ENCODE measurements at places on chromosomes 6 and 20.

- DNase-seq, result no peak
Measured at GRCh38 chr6:114085211-114085610, 114.3 kb upstream of the HDAC2 start.

DNA sequence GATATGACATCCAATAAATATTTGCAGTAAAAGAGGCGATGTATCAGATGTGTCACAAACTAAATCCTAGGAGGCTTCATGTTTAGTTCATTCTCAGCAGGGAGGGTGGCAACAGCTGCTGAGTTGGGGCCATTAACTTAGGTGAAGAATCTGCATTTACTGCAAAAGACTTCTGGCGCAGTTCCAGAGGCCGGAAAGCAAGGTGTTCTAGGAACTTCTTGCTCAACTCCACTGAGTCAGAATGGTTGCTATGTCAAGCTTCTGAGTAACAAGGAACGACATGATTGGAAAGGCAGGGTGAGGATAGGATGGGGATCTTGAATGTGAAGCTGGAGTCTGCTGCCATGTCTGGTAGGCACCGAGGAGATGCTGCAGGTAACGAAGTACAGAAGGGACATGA is 11.7 kb downstream of the ADNP start:
- DNase-seq, result no peak

- no peak for DNase-seq
Measured at GRCh38 chr6:105628156-105628860, 225.4 kb upstream of the PREP start.

- DNase-seq, result no peak
Measured at GRCh38 chr6:16665182-16665581, 96.1 kb downstream of the ATXN1 start.

DNA sequence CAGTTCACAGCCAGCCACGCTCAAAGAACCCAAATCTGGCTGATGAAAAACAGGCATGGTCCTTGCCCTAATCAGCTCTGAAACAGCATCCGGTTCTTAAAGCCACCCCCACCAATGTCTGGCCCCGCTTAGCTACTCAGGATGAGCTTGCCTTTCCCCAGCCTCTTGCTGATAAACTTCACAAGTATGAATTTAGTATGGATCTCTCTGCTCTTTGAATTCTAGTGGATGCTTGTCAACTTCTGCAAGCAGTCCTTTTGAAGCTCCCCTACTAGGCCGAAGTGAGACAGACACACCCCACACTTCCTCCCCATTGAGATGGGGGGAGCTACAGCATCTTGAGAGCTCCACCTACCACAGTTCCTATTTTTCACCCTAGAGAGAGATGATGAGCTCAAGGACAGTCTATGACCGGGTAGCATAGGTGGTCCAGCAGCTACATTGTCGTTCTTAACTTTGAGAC is 36.7 kb downstream of the EBF4 start:
- DNase-seq, result no peak

- no peak for DNase-seq
Measured at GRCh38 chr6:130116273-130116672, 97.9 kb downstream of the L3MBTL3 start.

DNA sequence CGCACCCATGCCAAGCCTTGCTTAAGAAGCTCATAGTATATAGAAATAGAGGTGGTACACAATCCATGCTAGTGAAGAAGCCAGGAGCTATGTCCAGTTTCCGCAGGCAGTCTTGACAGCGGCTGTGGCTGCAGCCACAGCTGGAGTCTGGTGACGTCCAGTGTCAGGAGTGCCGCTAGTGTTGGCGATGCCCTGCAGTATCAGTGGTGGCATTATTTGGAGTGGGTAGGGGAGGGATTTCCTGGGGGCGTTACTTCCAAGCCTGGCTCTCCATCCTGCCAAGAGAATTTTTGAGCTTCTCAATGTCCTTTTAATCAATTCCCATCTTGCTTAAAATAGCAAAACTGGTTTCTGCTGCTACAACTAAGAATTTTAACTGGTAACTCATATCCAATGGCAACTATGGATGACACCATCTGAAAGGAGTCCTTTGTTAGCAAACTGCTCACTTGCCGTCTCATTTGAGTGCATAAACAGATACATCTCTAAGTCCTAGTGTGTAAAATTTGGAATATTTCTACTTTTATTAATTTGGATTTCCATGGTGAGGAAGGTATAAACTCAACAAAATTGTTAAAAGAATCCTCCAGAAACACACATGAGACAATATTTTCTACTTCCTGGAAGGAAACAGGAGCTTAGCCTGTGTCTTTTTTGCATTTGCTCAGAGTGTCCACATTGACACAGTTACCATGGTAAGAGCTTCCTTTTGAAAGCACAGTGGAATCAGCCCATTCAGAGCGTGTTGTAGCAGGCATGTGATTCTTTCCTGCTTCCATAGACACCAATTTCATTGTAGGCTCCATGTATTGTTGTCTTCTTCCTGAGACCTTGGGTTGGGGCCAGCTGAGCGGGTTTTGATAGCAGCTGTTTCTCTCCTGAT is 44.6 kb upstream of the PXDC1 start:
- DNase-seq, result no peak

- DNase-seq, result peak; percentile 49
Measured at GRCh38 chr6:70166088-70166958, 136.6 kb downstream of the COL9A1 start.

DNA sequence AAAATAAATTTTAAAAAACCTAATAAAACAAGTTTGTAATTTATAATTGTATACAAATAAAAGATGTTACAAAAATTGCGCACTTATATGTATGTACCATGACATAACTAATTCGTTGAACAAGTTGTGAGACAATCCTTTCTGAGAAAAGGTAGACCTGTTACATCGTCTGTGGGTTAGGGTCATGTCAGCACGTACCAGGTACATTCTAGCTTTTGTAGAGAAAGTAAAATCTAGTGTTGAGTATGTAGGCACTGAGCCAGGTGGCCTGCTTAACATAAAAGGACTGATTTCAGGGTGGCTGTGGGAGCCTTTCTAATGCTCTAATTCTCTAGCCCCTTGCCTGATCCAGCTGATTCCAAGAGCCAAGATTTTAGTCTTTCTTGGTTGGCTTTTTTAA is 10.4 kb downstream of the RPL7L1 start:
- no peak for DNase-seq

- peak; percentile 83 for DNase-seq
Measured at GRCh38 chr6:111552241-111552744, 53.4 kb downstream of the TRAF3IP2 start.

DNA sequence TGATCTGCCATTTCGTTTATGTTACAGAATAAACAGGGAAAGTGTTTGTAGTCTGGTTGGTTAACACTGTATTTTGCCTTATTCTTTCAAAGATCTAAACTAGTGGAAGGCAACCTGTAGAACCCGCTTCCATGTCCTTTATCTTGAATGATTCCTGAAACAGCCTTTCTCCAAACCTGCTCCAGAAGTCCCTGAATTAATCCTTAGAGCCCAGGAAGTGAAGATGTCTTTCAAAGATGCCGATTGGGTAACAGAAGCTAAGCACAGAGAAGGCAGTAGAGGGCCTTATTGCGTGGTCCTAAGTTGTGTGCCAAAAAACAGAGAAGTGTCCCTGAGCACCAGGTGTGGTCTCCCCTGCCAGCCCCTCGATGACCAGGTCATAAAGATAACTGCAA is 19.2 kb upstream of the ZSCAN16 start:
- no peak for DNase-seq

- DNase-seq, result peak; percentile 33
Measured at GRCh38 chr6:149922642-149923326, at the start of gene RAET1G. TSS of gene RAET1G (minus strand) at chr6:149923121. CDS start at chr6:149923010, 111 bp downstream.

- DNase-seq, result no peak
Measured at GRCh38 chr6:36665180-36665579, 13.3 kb upstream of the CDKN1A start.

DNA sequence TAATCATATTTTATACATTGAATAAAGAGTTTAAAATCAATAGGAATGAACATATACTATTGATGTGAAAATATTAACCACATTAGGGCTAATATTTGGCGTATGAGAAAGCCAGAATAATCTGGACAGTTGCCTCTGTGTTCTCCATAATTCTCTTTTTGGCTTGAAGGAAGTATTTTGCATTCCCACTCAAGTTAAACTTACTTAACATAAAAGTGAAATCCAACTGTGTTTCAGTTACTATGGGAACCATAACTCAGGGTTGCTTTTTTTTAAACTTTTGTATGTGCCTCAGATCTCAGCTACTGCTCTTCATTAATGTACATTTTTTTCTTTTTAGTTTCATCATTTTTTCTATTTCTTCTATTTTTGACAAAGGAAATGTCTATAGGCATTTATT is 479.8 kb downstream of the NKAIN2 start:
- DNase-seq, result no peak

GRCh38 chr6:32589596-32590449 is at the start of gene HLA-DRB1:
TSS of gene HLA-DRB1 (minus strand) at chr6:32589848. CDS start at chr6:32589742, 106 bp downstream.
- no peak for DNase-seq

DNA sequence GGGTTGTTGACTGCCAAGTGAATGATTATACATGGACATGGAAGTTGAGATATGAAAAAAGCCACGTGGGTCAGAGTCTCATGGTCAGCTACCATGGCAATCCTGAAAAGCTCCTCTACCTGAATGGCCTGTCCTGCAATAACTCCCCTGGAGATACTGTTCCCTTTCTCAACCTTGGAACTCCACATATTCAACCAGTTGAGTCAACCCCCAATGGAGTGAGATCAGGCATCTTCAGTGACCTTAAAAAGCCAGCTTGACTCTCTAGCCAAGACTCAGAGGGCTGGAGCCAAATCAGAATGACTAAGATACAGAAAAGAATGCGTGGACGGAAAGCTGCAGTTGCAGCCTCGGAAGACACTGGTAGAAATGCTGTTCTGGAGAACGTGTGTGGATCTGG is 341.3 kb downstream of the FOXA2 start:
- DNase-seq, result no peak

GRCh38 chr6:31547727-31548543 is 527 bp downstream of the NFKBIL1 start:
- DNase-seq, result no peak

GRCh38 chr6:45851034-45851400 is 164.6 kb downstream of the CLIC5 start:
- no peak for DNase-seq

DNA sequence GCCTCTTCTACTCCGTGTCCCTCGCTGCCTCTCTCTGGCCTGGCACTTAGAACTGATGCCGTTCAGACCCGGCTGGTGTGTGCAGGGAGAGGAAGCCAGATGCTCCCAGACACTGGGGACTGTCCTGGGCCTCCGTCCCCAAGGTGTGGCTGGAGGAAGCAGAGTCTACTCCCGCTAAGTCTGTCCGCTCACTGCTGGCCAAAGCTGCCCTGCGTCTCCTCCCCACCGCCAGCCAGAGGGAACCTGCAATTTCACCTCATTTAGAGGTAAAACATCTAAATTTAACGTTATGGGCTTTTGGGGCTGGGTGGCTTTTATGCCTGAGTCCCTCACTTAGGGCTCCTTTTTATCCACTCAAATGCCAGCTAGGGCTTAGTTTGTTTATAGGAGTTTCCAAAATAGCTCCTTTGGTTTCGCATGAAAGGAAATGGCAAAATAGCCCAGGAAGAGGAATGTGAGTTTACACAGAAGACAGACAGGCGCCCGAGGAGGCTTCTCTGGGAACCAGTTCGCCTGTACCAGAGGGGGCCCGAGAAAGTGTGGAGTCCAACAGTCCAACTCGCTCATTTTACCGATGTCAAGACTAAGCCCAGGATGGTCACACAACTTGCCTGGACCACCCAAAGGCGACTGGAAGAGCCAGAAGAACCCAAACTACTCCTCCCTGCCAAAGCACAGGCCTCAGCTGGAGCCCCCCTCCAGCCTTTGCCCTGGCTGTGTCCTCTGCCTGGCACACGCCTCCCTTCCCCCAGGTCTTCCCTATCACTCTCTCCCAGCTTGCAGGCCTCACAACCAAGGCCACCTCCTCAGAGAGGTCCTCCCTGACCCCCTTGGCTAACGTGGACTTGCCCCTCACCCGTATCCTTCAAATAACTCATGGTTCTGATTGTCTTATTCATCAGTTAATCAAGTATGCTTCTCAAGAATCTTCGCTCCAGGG is 54.5 kb downstream of the RIPOR3 start:
- no peak for DNase-seq

GRCh38 chr6:75296811-75297779 is 12.5 kb upstream of the TMEM30A start:
- DNase-seq, result peak; percentile 51

GRCh38 chr6:14128012-14128411 is 10.4 kb downstream of the CD83 start:
- DNase-seq, result no peak

DNA sequence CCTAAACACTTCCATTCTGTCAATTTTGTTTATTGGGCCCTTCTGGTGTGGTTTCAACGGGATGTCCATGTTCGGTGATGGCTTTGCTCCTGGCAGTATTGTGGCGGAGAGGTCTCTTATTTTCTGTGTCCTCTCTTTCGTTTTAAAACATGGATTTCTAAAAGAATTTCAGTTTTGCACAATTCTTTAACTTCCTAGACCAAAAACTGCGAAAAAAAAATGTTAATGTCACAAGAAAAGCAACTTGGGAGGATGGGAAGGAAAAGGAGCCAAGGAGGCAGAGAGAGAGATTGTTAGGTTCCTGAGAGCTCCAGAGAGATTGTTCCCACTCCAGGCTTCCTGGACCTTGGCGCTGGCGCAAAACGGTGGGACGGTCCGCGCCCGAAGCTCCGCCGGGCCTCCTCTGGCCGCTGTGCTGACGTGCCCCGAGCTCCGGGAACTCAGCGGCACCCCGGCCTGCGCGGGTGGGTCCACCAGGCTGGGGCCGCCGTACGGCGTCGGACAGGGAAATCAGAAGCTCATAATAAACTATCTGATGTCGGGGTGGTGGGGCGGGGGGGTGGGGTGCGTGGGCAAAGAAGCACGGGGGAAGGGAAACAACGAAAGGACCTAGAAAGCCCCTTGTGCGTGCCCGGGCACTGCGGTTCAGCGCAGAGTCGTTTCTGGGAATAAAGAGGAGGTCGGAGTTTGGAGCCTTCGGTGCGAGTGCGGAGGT is 951 bp upstream of the OLIG3 start:
- DNase-seq, result no peak

GRCh38 chr6:35044761-35045421 is 96.2 kb downstream of the TCP11 start:
- peak; percentile 95 for DNase-seq

GRCh38 chr6:95083506-95083905 is 493.8 kb upstream of the MANEA start:
- DNase-seq, result no peak

GRCh38 chr6:128979071-128979470 is 96.1 kb downstream of the LAMA2 start:
- no peak for DNase-seq

GRCh38 chr6:33071569-33071968 is 1.9 kb downstream of the HLA-DPA1 start:
- DNase-seq, result no peak

- no peak for DNase-seq
Measured at GRCh38 chr6:87040729-87041128, 54.2 kb downstream of the CGA start.

Measured in NCI-H1694 treated with DMSO at 0.1 percent for 48 hours (cell line).